Effector CD4-positive, alpha-beta T cell (primary cell): ENCODE measurements at places on chromosomes 2 and 18.

- no peak for DNase-seq
Measured at GRCh38 chr2:171787333-171788072, 100.2 kb downstream of the DYNC1I2 start.

- DNase-seq = no peak
Measured at GRCh38 chr18:76494231-76495005, 624 bp downstream of the ZNF516 start.

DNA sequence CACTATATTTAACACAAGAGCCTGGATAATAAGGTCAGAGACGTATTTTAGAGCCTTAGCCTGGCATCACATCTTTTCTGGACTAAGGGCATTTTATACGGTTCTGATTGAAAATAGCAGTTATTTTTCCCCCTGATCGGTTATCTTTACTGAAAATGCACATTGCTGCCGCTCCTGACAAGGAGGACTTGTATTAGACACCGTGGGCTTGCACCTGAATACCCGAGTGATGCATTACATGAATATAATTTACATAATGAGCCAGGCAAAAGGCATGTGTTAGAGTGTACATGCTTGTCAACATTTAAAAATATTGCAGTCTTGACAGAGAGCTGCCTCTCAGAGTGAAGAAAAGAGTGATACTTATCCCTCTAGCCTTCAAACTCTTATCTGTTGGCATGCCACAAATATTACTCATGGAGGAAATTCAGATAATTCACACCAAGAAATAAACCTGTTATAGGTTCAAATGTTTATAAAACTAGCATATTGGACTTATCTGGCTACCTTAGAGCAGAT, 470.5 kb upstream of the ETAA1 start:
- no peak for DNase-seq

DNA sequence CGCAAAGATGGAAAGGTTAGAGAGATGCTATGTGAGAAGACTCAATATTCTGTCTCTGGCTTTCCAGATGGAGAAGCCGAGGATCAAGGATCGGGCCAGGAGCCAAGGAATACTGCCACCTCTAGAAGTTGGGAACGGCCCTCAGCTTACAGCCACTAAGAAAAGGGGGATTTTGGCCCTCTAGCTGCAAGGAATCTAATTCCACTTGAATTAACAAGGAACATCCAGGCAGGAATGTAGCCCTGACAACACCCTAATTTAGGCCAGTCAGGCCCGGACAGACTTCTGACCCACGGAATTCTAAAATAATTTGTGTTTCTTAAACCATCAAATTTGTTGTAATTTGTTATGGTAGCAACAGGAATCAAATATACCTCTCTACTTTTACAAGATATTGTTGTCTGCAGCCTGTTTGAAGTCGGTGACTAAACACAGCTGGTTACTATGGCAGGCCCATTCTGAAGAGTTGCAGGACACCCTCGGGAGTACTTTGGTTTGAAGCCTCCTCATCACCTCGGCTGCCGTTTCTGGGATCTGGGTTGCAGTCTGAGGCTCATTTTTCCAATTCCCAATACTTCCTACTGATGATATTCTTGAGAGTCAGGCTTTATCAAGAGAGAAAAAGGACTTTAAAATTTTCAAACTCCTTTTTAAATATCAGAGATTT, 1131.2 kb downstream of the TSN start:
- DNase-seq = no peak

GRCh38 chr2:10389573-10389972, 58.6 kb downstream of the ODC1 start:
- DNase-seq = no peak

GRCh38 chr2:239619369-239619768, 218.5 kb upstream of the HDAC4 start:
- DNase-seq = no peak

DNA sequence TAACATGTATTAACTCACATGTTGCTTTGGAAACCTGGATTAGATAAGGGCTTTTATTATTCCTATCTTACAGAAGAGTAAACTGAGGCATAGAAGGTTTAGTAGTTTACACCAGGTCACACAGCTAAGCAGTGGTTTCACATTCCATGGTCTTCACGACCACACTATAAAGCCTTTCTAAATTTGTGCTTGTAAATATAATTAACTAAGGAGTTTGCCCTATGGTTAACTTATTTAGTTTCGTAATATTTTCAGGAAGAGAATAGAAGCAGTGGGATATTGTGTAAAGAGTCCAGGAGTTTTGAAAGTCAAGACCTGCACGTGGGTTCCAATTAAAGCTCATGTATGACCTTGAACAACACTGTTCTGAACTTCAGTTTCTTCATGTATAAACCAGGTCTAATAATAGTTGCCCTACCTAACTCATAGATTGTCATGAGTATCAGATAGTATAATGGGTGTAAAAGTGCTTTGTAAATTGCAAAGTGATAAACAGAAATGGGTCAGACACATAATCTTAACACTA, 19.5 kb upstream of the SOS1 start:
- DNase-seq = no peak

GRCh38 chr2:103151046-103151445, 389.2 kb downstream of the TMEM182 start:
- no peak for DNase-seq

DNA sequence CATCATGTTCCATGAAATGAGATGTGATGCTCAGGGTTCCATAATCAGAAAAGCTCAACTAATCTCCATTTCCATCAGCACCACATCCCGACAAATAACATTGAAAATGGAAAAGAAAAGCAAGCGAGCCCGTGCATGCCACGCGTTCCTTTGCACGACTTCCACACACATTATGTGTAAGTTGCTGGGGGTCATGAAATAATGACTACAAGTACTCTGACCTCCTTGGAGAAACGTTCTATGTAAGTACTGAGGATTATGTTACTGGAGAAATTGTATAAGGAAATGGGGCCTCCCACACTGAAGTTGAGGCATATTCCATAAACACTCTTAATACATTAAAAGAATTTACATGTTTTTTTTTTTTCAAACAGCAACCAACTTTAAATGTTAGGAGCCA, 38.3 kb downstream of the CCBE1 start:
- DNase-seq = no peak

DNA sequence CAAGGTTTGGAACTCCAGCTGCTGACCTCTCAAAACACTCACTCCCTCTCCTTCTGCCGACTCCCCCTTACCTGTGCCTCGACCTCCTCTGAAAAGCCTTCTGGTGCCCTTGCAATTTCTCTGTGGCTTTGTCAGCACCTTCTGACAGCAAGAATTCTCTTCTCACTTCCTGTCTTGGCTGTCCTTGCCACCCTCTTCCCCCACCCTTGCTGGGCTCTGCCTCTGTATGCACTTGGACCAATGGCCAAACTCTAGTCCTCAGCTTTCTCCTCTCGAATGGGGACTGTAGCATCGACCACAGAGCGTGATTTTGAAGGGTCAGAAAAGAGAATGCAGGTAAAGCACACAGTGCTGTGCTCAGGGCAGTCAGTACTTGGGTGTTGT, 99.0 kb downstream of the HS1BP3 start:
- no peak for DNase-seq

GRCh38 chr2:232567721-232568120, 17.2 kb downstream of the EIF4E2 start:
- no peak for DNase-seq

GRCh38 chr2:182447863-182448262, 21.0 kb upstream of the PDE1A start:
- no peak for DNase-seq

GRCh38 chr2:160269365-160269764, 69.3 kb upstream of the ITGB6 start:
- DNase-seq = no peak

DNA sequence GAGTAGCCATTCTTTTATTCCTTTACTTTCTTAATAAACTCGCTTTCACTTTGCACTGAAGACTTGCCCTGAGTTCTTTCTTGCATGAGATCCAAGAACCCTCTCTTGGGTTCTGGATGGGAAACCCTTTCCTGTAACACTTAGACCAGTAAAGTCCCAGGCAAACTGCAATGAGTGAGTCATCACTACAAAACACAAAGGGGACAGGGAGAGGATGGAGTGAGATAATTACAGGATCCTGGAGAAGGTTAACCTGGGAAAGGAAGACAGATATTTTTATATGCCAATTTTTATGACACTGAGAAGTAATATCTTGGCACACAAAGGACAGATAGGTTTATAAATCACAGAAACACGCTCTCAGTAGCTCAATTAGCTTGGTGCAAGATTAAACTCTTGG, 48.7 kb downstream of the EHD3 start:
- DNase-seq = no peak

- no peak for DNase-seq
Measured at GRCh38 chr2:134454931-134455330, 201.1 kb downstream of the MGAT5 start.

- no peak for DNase-seq
Measured at GRCh38 chr2:232980683-232981082, 32.4 kb downstream of the NGEF start.

GRCh38 chr18:23618862-23619387, 32.6 kb upstream of the NPC1 start:
- DNase-seq = no peak

- no peak for DNase-seq
Measured at GRCh38 chr2:217035967-217036366, 176.1 kb upstream of the TNP1 start.

- no peak for DNase-seq
Measured at GRCh38 chr18:10015941-10016819, 102.4 kb downstream of the VAPA start.

- DNase-seq = no peak
Measured at GRCh38 chr2:79292239-79292957, 132.8 kb upstream of the REG3A start.

- DNase-seq = no peak
Measured at GRCh38 chr18:69658685-69659084, 258.0 kb downstream of the DOK6 start.

DNA sequence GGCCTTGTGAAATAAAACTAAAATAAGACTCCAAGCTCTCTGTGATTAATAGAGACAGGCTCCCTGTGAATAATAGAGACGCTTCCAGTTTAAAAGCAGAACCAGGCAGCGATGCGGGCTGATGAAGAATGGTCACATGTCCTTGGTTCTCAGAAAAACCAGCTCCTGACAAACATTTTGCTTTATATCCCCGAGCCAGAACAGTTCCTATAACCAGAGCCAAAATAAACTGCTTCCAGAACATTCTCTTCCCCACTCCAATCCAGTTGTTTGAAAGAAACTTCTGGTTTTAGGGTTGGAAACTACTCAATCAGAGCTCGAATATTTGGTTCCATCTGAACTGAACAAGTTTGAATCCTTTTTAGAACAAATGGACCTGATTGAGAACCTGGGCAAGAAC, 213.7 kb downstream of the TSN start:
- DNase-seq = no peak

DNA sequence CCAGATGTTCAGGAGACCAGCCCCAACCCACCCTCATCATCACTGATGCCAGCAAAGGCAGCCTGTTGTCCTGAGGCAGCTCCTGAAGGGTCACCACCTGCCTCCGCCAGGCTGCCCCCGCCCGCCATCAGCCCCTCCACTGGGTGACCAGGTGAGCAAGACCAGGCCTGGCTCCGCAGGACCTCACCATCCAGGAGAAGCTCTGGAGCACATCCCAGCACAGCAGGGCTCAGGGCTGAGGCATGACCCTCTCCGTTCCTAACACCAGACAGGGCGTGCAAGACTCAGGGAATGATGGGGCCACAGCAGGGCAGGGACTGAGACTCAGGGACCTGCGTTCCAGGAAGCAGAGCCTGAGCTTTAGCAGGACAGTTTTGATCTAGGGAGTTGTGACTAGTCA, 218.8 kb upstream of the RAB6C start:
- no peak for DNase-seq
